Stimulated activated memory B cell treated with anti-CD40 and anti-IgM and Interleukin-4, amounts not matched to agents 10 μg/mL and 1 μg/mL and 100 μg/mL, for 72 hours (primary cell): ENCODE measurements at places on chromosomes 7 and 10.

DNA sequence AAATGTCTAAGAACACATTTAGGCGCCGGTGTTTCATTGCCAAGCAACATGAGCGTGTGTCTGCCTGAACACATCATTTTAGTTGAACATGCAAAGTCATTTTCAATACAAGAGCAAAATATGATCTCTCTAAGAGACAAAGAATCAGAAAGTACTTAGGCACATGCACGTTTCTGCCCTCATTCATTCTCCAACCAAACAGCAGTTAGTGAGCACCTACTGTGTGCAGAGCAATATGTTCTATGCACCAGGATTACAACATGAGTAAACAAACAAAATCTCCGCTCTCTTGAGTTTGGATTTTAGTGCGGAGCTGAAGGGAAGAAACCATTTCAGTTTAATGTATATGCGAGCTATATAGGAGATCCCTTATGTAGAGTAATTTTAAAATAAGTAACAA, 71.6 kb upstream of the KLF6 start:
- H3K27me3 ChIP-seq = no peaks in the 10 kb centered on the region
- peak overlapping the region; percentile 36 for H3K27ac ChIP-seq
- H3K4me3 ChIP-seq = no peak overlapping the region
- H3K36me3 ChIP-seq = no peaks in the 10 kb centered on the region
- peaks cover 18% of the 10 kb centered on the region for H3K4me1 ChIP-seq

- H3K4me1 ChIP-seq = peaks cover 24% of the 10 kb centered on the region
- no peaks in the 10 kb centered on the region for H3K27me3 ChIP-seq
- no peak for ATAC-seq
- H3K4me3 ChIP-seq = no peak overlapping the region
- peaks cover 8% of the 10 kb centered on the region for H3K36me3 ChIP-seq
- no peak overlapping the region for H3K27ac ChIP-seq
These were observed 3.8 kb upstream of the PRKRIP1 start for GRCh38 chr7:102392330-102392729.

DNA sequence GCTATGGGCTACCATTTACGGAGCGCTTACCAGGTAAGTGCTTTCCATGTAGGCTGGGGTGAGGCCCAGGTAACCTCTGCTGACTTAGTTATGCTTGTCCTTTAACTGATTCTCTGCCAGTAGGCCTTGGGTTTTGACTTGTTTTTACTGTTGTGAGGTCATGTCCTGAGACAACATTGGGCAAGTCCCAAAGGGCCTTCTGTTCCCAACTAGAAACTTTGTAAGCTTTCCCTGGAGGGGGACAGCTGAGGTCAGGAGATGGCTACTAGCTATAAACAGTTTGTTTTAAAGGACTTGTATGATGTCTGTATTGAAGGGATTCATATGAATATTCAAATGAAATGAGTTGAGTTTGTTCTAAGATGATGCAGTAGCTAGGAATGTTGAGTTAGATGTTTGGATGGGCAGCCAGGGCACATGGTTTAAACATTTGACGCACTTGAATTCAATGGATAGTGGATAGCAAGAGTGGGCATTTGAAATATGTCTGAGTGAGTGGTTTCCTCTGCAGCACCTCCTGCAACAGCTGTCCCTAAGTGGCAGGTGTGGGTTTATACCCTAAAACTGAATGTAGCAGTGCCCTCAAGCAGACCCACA, 10.0 kb upstream of the SGPL1 start:
- peaks cover 56% of the 10 kb centered on the region for H3K27me3 ChIP-seq
- no peak for ATAC-seq
- no peak overlapping the region for H3K4me3 ChIP-seq
- H3K36me3 ChIP-seq = no peaks in the 10 kb centered on the region
- no peaks in the 10 kb centered on the region for H3K4me1 ChIP-seq
- H3K27ac ChIP-seq = no peak overlapping the region

- H3K27me3 ChIP-seq = peaks cover 42% of the 10 kb centered on the region
- no peak overlapping the region for H3K4me3 ChIP-seq
- peaks cover 23% of the 10 kb centered on the region for H3K4me1 ChIP-seq
- no peak for ATAC-seq
These were observed 86.5 kb downstream of the FOXL3 start for GRCh38 chr7:376306-377079.

DNA sequence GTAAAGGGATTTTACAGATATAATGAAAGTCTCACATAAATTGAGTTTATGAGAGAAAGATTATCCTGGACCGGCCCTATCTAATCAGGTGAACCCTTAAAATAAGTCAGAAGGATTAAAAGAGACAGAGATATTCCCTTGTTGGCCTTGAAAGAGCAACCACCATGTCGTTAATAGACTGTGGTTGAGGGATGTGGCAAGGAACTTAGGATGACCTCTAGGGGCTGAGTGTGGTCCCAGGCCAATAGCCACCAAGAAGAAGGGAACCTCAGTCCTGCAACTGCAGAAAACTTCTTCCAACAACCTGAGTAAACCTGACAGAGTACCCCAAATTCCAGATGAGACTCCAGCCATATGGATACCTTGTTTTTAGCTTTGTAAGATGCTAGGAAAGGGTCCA, 121.5 kb downstream of the POLR1F start:
- no peaks in the 10 kb centered on the region for H3K36me3 ChIP-seq
- H3K27ac ChIP-seq = no peak overlapping the region
- no peak overlapping the region for H3K4me3 ChIP-seq
- ATAC-seq = peak; percentile 37

- H3K27ac ChIP-seq = no peak overlapping the region
- peaks cover 53% of the 10 kb centered on the region for H3K27me3 ChIP-seq
- H3K36me3 ChIP-seq = no peaks in the 10 kb centered on the region
- H3K4me3 ChIP-seq = no peak overlapping the region
- peaks cover 6% of the 10 kb centered on the region for H3K4me1 ChIP-seq
These were observed 284 bp downstream of the CXCL12 start for GRCh38 chr10:44384601-44385025.

DNA sequence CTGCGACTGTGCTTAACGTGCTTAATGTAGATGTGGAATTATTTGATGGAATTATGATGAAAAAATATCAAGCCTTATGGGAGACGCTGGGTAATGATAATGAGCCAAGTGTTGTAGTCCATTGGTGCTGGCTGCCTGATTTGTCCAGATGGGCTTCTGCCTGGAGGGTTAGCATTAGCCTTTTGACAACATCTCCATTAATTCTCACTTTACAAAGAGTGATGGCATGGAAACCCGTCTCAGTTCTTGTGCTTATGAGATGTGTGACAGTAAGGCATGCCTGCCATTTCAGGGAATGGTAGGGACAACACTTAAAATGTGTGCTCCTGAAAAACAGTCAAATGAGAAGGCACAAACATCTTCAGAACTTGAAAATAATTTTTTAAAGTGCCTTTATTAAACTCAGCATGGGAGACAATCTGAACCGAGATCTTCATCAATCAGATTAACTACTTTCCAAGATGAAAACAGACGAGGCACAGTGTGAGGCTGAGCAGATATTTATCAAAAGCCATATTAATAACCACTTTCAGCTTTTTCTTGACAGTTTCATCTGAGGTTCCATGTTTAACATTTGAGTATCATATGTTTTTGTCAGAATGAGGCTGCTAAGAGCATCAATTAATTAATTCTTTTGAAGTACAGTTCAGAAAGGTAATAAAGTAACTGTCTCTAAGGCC, 473.1 kb downstream of the NXPH1 start:
- H3K27me3 ChIP-seq = no peaks in the 10 kb centered on the region
- H3K27ac ChIP-seq = no peak overlapping the region
- ATAC-seq = no peak
- no peaks in the 10 kb centered on the region for H3K4me1 ChIP-seq
- no peaks in the 10 kb centered on the region for H3K36me3 ChIP-seq

DNA sequence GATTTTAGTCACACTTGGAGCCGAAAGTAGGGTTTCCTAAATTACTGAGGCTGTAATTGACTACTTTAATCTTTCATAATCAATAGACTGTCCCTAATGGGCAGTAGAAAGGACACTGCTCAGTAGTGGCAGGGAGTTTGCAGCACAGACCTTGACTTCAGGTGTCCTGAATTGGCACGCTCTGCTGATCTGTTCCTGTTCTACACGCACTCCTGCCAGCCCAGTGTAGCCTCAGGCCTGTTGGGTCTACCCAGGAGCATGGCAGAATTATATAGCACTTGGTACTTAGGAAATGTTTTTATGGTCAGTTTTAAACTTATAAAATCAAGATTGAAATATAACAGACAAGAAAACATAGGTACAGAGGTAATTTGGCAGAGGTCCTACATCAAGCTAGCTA, 9.0 kb downstream of the EIF4H start:
- peaks cover 20% of the 10 kb centered on the region for H3K36me3 ChIP-seq
- peak overlapping the region; percentile 57 for H3K27ac ChIP-seq
- H3K4me1 ChIP-seq = peaks cover 83% of the 10 kb centered on the region
- ATAC-seq = no peak

DNA sequence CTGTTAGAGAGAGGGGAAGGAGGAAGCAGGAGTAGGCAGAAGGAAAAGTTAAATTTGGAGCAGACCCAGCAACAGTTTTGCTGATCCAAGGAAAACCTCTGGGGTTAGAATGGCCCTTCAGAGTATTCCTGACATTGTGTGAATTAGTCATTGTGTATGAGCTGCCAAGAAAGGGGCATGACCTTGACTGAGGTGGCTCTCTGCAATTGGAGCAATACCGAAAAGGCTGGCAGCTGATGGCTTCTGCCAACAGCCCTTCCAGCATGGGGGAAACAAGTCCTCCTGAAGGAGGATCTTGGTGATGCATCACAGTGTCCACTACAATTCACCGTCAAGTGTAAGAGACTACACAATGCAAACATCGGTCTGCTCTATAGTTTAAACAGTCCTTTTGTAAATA, 20.6 kb upstream of the WASL start:
- H3K27me3 ChIP-seq = peaks cover 10% of the 10 kb centered on the region
- H3K4me3 ChIP-seq = no peak overlapping the region
- H3K27ac ChIP-seq = no peak overlapping the region
- no peak for ATAC-seq
- H3K36me3 ChIP-seq = no peaks in the 10 kb centered on the region

GRCh38 chr10:124092860-124093773, at the start of gene CHST15:
TSS of gene CHST15 (minus strand) at chr10:124093598. CDS start at chr10:124046212, 47,386 bp downstream.
- peak within 1 kb of the TSS; percentile 92 for H3K4me3 ChIP-seq
- ATAC-seq = peak; percentile 60
- H3K36me3 ChIP-seq = no peaks in the 10 kb centered on the region
- H3K27ac ChIP-seq = peak within 1 kb of the TSS; percentile 88

GRCh38 chr10:59131666-59132065, 44.8 kb upstream of the PHYHIPL start:
- H3K36me3 ChIP-seq = no peaks in the 10 kb centered on the region
- H3K27ac ChIP-seq = no peak overlapping the region
- H3K4me1 ChIP-seq = no peaks in the 10 kb centered on the region
- no peaks in the 10 kb centered on the region for H3K27me3 ChIP-seq
- no peak for ATAC-seq

GRCh38 chr10:22849077-22849805, 78.6 kb upstream of the ARMC3 start:
- peaks cover 13% of the 10 kb centered on the region for H3K27me3 ChIP-seq
- peak overlapping the region; percentile 43 for H3K4me3 ChIP-seq
- no peak overlapping the region for H3K27ac ChIP-seq
- H3K36me3 ChIP-seq = no peaks in the 10 kb centered on the region
- ATAC-seq = no peak

DNA sequence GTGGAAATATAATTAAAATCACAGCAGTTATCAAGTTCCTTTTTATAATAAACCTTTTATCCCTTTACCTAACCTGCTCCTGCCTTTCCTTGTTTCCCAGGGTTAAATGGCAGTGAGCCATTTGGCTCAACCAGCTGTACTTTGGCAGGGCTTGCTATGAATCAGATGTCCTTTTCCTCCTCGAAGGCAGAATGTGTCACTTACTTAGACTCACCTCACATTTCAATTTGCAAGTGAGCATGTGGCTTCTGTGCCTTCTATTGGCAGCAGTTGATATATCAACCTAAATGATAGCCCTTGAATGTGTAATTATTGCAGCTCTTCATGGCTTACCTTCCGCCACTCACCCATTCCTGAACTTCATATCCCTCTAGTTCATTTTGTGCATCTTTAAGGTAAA, 301.7 kb downstream of the CSTF2T start:
- H3K36me3 ChIP-seq = no peaks in the 10 kb centered on the region
- no peak overlapping the region for H3K27ac ChIP-seq
- no peaks in the 10 kb centered on the region for H3K4me1 ChIP-seq
- H3K27me3 ChIP-seq = no peaks in the 10 kb centered on the region
- no peak overlapping the region for H3K4me3 ChIP-seq
- ATAC-seq = no peak

DNA sequence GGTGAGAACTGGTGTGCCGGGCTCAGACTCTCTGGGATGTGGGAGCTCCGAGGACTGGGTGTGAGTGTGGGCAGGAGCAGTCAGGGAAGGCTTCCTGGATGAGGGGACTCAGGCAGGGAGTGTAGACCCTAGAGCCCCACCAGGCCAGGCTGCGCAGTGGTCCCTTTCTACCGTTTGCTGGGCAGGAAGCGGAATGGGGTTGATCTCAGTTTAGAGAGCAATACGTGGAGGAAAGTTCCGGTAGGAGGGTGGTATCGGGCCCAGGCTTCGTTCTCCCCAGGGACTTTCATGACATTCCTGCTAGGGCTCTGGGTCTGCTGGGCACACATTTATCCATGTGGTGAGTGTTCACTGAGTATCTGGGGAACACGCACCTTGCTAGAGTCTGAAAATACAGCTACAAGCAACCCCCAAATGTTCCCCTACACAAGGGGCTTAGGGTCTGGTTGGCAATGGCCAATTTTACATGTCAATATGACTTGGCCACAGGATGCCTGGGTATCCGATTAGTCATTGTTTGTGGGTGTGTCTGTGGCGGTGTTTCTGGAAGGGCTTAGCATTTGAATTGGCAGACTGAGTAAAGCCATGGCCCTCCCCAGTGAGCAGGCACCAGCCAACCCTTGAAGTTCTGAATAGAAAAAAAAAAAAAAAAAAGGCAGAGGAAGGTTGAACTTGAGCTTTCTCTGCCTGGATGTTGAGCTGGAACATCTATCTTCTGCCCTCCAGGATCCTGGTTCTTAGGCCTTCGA, 20.8 kb downstream of the GHRHR start:
- no peak for ATAC-seq
- H3K4me1 ChIP-seq = peaks cover 17% of the 10 kb centered on the region
- no peaks in the 10 kb centered on the region for H3K36me3 ChIP-seq
- no peak overlapping the region for H3K27ac ChIP-seq

DNA sequence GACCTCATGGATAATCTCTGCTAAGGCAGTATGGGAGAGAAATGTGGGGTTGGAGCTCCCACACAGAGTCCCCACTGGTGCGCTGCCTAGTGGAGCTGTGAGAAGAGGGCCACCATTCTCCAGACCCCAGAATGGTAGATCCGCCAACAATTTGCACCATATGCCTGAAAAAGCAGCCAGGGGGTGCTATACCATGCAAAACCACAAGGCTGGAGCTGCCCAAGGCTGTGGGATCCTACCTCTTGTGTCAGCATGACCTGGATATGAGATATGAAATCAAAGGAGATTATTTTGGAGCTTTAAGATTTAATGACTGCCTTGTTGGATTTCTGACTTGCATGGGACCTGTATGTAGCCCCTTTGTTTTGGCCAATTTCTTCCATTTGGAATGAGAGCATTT, 27.0 kb upstream of the SAMD9L start:
- H3K36me3 ChIP-seq = peaks cover 4% of the 10 kb centered on the region
- no peak overlapping the region for H3K4me3 ChIP-seq
- no peak for ATAC-seq
- no peak overlapping the region for H3K27ac ChIP-seq
- no peaks in the 10 kb centered on the region for H3K4me1 ChIP-seq
